ENCODE measurements at places on chromosomes 7 and 10.

DNA sequence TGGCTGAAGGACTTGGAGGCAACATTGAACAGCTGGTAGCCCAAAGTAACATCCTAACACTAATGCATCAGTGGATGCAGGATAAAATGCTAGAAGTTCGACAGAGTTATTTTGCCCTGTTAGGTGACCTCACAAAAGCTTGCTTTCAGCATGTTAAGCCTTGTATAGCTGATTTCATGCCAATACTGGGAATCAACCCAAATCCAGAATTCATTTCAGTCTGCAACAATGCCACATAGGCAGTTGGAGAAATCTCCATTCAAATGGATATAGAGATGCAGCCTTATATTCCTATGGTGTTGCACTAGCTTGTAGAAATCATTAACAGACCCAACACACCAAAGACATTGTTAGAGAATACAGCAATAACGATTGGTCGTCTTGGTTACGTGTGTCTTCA, 62.9 kb downstream of the CCSER2 start:
- no peak for DNase-seq

- no peak for DNase-seq
Observed at GRCh38 chr10:114188001-114188400, 8.8 kb downstream of the TDRD1 start.

DNA sequence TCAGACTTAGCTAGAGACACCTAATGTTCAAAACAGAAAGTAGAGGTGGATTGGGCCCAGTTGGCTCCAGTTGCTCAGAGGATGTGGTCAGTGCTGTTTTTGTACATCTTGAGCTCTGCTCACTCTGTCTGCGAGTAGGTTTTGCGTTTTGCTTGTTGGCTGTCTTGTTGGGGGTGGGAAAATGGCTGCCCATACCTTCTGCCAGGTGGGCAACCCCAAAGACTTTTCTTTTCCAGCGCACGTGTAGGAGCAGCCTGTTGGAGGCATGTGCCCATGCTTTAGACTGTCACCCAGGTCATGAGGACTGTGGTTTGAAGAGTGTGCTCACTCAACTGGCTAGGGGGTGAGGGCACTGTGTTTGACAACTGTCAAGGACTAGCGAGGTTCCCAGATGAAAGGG, 73.9 kb downstream of the KAT6B start:
- DNase-seq = no peak

DNA sequence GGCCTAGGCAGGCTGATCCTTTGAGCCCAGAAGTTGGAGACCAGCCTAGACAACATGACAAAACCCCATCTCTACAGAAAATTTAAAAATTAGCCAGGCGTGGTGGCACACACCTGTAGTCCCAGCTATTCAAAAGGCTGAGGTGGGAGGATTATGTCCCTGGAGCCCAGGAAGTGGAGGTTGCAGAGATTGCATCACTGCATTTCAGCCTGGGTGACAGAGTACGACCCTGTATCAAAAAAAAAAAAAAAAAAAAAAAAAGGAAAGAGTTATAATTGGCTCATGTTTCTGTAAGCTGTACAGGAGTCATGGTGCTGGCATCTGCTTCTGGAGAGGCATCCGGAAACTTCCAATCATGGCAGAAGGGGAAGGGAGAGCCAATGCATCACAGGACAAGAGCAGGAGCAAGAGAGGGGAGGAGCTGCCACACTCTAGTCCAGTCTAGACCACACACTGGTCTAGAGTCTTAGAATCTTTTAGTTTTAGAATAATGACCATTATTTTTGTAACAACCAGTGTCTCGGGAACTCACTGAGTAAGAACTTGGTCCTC, 16.8 kb downstream of the DOCK1 start:
- no peak for DNase-seq

- no peak for DNase-seq
Observed at GRCh38 chr7:113044394-113044793, 42.2 kb downstream of the GPR85 start.

- DNase-seq = no peak
Observed at GRCh38 chr10:13715100-13715499, 128.3 kb downstream of the PRPF18 start.

DNA sequence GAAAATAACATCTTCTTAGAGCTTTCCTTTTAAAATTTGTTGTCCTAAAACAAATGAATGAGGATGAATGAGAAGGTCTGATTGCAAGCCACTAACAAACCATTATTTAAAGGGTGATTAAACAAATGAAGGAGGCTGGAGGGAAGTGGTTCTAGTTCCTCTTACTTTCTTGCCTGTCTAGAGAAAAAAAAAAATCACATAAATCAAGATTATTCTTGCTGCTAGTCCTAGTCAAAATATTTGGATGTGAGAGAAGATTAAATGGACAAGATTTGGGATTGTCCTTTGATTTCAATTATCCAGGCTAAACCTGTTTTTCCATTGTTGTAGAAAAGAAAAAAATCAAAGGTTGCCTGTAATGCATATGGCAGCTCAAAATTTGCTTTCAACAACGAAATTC, 3.3 kb downstream of the SKAP2 start:
- DNase-seq = no peak

- DNase-seq = peak; percentile 66
Observed at GRCh38 chr7:21767300-21767900, 178.3 kb downstream of the CDCA7L start.

DNA sequence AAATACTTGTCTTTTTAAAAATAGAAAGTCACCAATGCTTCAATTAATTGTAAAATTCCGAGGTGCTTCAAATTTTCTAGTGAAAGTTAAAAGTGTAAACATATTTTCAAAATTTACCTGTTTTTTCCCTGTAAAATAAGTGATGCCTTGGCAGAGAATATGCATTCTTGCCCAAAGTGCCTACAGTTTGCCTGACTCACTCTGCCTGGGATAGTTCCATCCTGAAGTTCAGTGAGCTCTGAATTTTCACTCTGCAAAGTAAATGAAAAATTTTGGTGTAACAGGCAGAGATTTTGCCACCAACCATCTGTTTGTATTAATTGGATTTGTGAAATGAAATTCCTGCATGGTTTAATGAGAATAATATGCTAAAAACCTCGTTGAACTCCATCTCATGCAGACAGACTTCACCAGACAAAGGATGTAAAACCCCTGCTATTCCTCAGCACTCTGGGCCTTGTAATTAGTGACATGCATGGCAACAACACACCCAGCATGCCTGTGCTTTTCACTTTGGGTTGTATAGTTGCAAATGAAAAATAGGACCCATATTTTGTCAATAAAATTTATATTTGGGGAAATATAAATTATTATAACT, 117.4 kb upstream of the GNAI1 start:
- DNase-seq = no peak

GRCh38 chr7:82080254-82080927, 310.5 kb upstream of the HGF start:
- no peak for DNase-seq

GRCh38 chr10:26994743-26995142, 105.6 kb downstream of the ANKRD26 start:
- DNase-seq = no peak

- DNase-seq = no peak
Observed at GRCh38 chr10:53122281-53122680, 349.7 kb upstream of the MBL2 start.

DNA sequence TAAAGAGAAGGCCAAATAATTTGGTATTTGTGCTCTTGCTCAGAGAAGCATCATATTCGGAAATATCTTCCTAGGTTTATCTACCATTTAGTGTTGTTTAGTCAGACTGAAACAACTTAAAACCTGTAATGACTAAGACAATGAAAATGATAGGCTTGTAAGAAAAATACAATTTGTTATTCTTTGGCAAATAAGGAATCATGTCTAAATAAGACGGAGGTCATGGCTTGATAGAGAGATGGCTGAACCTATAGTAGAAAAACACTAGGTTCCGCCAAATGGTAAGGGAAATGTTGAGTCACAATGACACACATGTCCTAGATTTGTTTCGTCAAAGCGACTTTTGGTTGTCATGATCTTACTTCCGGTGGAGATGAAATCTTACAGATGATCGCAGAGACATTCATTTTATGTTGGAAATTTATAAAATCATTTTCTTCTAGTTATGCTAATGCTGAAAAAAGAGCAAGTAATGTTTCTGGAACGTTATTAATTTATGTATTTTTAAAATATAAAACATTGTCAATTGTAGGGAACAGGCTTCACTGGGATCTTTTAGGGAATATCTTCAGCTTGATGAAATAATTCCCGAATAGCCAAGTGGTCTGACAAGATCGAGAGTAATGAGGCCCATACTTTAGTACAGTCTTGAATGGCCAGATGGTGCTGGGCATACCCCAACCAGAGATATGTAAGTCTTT, 1.0 kb downstream of the SRGN start:
- DNase-seq = peak; percentile 54

DNA sequence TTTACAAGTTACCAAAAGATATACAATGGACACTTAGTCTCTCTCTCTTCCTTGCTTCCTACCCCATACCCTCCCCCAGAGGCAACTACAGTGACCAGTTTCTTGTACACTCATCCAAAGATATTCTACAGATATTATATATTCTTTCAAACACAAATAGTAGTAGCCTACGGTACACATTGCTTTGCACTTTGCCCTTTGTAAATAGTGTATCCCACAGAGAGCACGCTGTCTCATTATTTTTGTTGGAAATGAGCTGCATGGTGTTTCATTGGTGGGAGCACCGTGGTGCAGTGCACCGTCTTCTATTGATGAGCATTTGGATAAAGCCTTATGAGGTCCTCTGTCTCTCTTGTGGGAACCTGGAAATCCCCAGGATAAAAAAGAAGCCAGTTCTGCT, 24.2 kb downstream of the STRA8 start:
- no peak for DNase-seq

- no peak for DNase-seq
Observed at GRCh38 chr10:91513598-91514424, 103.7 kb downstream of the HECTD2 start.

GRCh38 chr7:85974176-85974575, 669.5 kb upstream of the GRM3 start:
- no peak for DNase-seq

- DNase-seq = no peak
Observed at GRCh38 chr10:76047521-76047920, 616.1 kb downstream of the LRMDA start.

- DNase-seq = no peak
Observed at GRCh38 chr10:114100848-114101741, 57.4 kb downstream of the ADRB1 start.

GRCh38 chr7:108001764-108002725, 916 bp downstream of the LAMB1 start:
- DNase-seq = no peak

- no peak for DNase-seq
Observed at GRCh38 chr10:57362811-57363210, 904.9 kb downstream of the IPMK start.

DNA sequence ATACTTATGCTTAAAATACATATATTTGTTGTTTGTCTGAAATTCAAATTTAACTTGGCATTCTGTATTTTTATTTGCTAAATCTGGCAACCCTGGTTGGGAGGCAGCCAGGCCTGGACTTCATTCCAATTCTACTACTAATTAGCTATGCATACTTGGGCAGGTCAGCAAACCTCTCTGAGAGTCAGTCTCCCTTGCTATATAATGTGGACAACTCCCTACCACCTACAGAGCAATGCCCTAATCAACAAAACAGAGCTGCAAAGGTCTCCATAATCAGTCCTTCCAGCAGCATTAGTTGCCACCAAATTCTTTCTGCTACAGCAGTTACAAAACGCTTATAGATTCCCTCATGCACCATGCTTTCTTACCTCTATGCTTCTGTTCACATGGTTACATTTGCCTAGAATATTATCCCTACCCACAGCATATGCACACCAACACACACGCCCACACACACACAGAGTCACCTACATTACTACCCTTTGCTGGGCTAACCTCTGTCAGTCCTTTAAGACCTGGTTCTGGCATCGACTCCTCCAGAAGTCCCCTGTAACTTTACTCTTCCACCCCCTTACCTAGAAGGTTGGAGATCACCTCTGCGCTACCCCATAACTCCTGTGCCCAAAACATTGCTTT, 188.7 kb downstream of the FGFR2 start:
- DNase-seq = no peak

GRCh38 chr10:120368338-120368737, 88.7 kb upstream of the PLPP4 start:
- DNase-seq = no peak

GRCh38 chr7:6556196-6556595, 4.9 kb upstream of the GRID2IP start:
- no peak for DNase-seq

- DNase-seq = no peak
Observed at GRCh38 chr7:115409682-115410433, 488.0 kb downstream of the MDFIC start.

- no peak for DNase-seq
Observed at GRCh38 chr7:126760914-126761577, 491.7 kb downstream of the GRM8 start.

- DNase-seq = no peak
Observed at GRCh38 chr7:129886167-129886817, 66.5 kb downstream of the UBE2H start.

DNA sequence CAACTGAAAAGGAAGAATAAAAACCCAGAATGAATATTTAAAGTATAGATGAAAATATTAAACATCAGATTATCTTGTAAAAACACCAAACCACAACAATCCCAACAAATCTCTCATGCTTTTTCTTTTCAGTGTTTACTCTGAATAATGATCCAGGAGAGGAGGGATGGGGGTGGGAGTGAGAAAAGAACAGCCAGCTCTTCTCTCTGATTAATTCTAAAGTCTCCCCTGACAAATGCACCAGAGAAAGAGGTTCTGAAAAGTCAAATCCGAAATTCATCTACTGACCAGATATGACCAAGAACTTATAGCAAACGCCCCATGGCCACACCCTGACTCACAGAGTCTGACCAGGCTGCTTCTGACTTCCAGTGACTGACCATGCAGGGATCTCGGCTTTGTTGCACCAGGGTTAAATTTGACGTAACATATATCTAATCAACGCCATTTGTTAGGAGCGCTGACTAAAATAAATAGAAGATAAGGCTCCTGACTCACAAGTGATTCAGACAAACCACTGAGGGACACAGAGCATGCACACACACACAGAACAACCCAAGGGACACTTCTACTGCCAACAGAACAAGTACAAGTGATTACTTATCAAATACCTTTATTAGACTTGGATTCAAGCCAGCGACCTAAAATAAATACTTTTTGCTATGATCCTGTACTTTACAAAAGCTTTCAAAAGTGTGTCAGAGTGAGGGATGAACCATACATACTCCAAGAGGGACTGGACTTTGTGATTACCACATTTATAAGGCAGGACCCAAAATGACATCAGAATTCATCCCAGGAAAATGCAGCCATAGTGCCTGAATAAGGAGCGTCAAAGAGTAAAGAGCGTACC, 9.3 kb upstream of the SPOCK2 start:
- DNase-seq = peak; percentile 46

DNA sequence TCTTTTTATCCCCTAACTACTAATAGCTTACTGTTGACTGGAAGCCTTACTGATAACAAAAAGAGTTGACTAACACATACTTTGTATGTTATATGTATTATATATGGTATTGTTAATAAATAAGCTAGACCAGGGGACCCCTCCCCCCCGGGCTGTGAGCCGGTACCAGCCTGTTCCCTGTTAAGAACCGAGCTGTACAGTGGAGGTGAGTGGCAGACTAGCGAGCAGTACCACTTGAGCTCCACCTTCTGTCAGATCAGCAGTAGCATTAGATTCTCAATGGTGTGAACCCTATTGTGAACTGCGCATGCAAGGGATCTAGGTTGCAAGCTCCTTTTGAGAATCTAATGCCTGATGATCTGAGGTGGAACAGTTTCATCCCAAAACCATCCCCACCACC, 377.0 kb downstream of the IPMK start:
- DNase-seq = no peak

Data from HTR-8/SVneo (cell line).